AG10803 (cell line): ENCODE measurements at places on chromosomes 12 and 14.
A peak's percentile ranks its signal among the peaks of the same experiment; 100 is the strongest.

- DNase-seq = no peak
These were observed 10.8 kb downstream of the SNRNP35 start for GRCh38 chr12:123468786-123469185.

- no peak for DNase-seq
These were observed 1090.2 kb upstream of the TMEM132C start for GRCh38 chr12:127176804-127177203.

- DNase-seq = peak; percentile 80
These were observed 50.0 kb downstream of the KDM2B start for GRCh38 chr12:121530600-121531355.

DNA sequence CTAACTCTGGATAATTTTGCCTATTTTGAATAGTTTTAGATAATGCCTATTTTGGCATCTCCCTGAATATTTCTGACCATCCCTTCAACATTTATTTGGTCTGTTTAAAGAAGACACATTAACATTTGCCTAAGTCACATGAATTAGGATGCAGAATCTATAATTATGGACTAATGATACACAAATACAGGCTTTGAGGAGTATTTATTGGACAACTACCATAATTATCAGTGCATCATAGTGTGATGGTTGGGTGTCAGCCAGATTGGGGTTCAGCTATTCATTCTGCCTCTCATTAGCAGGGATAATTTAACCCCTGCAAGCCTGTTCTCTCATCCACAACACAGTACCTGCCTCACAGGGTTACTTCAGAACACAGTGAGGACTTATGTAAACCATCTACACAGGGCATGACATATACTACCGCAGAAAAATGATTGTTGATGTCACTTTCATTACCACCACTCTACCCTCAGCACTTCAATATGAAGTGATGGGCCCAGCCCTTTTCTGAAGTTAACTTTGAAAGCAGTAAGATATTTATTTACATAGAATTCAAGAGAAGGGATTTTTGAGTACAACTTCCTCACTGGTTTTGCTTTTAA is 14.4 kb downstream of the PRKCH start:
- DNase-seq = no peak

GRCh38 chr12:32296567-32296966 is 102.8 kb upstream of the FGD4 start:
- DNase-seq = peak; percentile 24

GRCh38 chr14:50389668-50390441 is 6.8 kb downstream of the CDKL1 start:
- no peak for DNase-seq

DNA sequence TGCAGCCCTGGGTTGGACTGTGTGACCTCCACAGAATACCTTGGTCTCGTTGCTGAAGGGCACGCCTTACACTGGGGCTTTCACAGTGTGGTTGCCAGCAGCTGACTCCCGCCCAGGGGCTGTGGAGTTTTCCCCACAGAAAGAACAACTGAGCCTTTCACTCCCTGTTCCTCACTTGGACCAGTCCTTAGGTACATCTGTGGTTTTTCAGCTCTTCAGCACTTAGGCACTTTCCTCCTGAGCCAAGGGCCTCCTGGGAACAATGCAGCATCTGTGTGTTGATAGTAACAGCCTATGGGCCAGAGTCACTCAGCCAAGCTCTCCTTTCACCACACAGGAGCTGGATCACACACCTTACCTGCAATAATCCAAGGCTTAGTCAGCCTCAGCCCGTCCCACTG is 25.0 kb downstream of the ERP27 start:
- no peak for DNase-seq

GRCh38 chr14:59836116-59836515 is 34.5 kb downstream of the RTN1 start:
- DNase-seq = no peak

DNA sequence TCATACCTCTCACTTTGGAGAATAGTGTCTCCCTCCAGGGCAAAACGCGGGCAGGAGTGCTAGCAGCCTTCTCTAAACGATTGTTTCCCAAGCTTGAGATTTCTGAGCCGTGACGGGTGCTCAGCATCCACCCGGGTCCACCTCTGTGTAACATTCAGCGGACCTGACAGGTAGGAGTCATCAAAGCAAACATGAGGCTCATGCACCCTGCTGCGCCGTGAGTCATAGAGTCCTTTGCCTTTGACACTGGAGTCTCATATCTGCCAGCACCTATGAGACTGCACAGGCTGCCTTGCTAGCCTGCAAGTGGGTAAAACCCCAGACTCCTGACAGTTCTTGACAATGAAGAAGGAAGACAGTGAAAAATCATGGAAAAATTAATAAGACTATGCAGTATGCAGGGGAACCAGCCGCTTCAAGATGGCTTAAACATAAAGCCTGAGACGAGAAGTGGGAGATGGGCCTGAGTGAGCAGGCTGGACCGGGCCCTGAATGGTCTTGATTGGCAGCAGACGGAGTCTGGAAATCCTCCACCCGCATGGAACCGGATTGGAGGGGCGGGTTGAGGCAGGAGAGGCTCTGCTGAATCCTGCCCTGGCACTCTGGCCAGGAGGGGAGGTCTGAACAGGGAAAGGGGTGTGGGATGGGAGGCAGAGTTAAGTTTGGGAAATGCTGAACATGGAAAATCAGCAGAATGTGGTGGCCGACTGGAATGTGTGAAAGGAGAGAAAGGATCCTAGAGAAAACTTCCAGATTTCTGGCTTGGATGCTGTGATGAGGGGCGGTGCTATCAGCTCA is 54.2 kb downstream of the LGMN start:
- DNase-seq = no peak

DNA sequence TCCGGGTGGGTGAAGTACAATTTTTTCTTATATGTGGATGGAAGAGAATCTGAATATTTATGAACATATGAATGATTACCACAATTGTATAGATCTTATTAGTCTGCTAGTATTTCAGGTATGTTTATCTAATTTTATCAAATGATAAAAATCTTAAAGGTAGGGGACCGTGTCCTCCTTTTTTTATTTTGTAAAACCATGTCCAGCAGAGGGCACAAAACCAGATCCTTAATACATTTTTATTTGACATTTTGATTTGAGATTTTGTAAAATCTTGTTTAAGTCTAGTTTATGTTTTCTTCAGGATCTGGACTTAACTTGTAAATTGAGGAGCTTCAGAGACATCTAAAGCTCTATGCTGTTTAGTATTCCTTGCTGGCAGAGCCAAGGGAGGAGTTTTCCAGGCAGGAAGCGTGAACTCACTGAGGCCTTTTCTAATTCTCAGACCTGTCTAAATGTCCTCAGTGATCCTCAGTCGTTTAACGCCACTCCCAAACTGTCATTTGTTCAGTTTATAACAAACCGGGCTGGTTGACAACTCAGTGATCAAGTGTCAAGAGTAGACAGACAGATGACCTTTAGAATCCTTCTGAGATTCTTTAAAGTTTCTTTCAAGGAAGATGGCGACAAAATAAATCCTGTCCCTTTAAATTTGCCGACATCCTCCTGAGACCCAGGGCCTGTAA is 263.9 kb downstream of the KTN1 start:
- peak; percentile 6 for DNase-seq

- peak; percentile 47 for DNase-seq
These were observed 81.2 kb downstream of the CHGA start for GRCh38 chr14:93003945-93004698.

DNA sequence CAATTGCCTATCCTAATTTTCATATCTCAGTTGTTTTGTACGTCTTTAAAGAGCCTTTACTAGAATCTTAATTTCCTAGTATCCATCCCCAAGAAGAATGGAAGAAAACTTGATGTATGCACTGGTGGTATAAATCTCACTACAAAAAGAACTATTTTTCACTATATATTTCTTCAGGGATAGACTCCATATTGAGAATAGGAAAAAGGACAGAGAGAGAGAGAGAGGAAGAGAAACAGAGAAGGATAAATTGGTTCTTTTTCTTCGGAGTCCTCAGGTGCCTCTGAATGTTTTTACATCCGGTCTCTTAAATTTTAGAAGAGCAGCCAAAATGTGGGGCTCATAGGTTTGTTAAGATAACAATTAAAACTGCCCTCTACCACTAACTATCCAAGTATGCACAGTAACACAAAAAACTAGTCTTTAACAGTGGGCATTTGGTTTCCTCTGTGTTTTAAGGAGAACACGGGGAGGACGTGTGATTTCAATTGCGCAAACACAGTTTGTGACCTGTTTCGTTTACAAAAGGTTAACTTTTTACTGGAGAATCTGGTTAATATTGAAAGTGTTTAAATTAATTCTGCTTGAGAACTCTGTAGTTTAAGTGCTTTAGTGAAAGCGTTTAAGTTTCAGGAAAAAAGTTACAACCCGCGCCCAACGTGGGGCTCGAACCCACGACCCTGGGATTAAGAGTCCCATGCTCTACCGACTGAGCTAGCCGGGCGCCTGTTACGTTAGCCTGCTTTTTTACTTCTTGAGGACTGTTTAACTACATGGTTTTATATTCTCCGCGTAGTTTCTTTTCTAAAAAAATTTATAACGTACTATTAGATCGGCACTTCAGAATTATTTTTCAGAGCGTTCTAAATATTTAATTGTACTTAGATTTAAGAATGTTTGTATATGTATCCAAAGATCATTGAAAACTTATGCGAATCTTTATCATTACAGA is 5.1 kb upstream of the PSMA3 start:
- DNase-seq = peak; percentile 53

GRCh38 chr14:102035914-102036313 is 50.9 kb downstream of the HSP90AA1 start:
- DNase-seq = no peak

DNA sequence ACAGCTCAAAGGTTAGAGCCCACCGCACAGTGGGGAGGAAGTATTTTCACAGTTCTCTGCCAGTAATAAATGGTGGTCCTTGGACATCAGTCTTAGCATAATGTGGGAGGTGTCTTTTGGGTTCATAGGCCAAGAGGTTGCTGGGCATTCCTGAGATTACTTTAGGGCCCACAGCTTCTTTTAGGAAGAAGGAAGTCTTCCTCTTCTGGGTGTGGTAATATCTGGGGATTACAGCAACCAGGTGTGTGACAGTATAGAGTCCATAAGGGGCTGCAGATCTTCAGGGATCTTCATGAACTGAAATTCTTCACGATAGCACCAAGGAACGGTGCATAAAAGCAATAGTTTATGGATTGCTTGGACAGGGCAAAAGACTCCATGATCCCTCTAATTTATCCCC is 56.2 kb upstream of the PTGR2 start:
- DNase-seq = no peak

DNA sequence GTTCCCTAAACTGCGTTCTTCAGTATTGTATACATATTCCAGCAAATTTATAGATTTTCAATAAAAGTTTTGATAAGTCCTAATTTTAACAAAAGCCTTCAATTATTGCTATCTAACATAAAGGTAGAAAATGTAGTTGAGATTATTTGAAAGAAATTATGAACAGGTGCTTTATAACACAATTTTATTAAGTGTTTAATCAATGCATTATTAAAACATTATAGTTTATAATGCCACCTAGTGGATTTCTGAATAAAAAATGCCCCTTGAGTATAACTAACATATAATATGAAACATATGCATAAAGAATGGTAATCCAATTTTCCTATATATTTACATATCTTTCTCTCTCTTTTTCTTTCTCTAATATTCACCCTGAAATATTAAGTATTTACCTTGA is 515.3 kb downstream of the SLC6A15 start:
- peak; percentile 10 for DNase-seq

DNA sequence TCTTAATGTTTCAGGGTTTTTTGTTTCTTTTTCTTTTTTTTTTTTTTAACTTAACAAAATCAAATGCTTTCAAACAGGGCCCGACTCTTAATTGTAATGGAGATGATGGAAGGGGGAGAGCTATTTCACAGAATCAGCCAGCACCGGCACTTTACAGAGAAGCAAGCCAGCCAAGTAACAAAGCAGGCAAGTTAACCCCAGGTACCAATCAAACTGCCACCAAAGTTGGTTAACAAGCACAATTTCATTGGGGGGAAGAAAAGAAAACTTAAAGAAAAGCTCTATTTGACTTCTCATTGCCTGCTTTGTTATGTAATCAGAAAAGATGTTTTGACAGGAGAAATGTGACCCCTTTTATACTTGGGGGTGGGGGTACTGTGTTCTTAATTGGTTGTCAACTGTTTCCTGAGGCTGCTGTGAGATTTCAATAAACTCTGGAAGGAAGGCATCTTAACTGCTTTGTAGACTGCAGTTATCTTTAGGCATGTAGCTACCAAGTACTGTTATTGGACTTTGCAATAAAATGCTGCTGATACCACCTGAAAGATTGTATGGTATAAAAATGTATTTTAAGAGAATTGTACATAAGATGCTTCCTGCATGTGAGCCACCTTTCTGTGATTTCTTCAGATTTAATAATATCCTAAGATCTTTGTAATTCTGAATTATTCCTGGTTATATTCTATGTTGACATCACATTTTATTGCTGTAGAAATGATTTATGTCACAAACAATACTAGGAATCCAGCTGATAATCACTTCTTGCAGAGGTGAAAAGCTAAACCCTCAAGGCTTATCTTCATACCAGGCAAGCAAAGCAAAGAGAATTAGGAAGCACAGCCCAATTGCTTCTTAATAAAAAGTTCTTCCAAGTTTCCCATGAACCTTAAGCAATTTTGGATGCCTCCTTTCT is 26.9 kb downstream of the MAPKAPK5 start:
- DNase-seq = no peak

- no peak for DNase-seq
These were observed 785.8 kb downstream of the MED13L start for GRCh38 chr12:115491511-115492250.

DNA sequence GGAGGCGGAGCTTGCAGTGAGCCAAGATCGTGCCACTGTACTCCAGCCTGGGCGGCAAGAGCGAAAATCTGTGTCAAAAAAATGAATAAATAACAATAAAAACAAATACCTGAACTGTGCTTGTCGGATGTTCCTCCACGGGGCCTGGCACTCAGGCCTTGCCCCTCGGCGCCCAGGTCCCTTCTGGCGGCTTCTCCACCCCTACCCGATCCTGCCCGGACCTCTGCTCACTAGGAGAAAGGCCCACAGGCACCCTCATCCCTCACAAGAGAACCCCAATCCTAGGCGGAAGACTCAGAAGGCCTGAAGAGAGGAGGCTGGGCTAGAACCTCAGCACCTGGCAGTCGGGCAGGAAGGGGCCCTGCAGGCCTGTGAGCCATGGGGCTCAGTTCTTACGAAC is 21.0 kb upstream of the BTBD6 start:
- no peak for DNase-seq

- DNase-seq = no peak
These were observed 217.0 kb downstream of the SLC41A2 start for GRCh38 chr12:104741077-104741476.

DNA sequence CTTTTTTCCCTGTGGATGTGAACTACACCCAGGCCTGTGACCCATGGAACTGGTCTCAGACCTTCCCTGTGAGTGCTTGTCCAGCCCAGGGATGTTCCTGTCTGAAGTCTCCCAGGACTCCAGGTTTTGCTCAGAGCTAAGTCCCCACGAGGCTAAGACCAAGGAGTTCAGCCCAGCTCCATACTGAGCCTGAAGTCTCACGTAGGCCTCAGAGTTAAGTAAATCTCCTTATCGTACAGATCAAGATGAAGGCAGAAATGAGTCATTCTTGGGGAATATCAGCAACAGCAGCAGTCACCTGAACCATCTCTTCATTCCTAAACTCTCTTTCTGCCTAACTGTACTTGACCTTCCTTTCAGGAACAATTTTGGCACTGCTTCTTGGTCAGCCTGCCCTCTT is 139.8 kb downstream of the ANO6 start:
- DNase-seq = no peak
